Adrenal gland (tissue), 19 donors: ENCODE measurements at places on chromosomes 12 and 14.

GRCh38 chr12:23424685-23425084 lies 524.8 kb downstream of the SOX5 start:
- DNase-seq = no peak

GRCh38 chr14:100363053-100363452 lies 39.9 kb downstream of the SLC25A47 start:
- no peak for DNase-seq

DNA sequence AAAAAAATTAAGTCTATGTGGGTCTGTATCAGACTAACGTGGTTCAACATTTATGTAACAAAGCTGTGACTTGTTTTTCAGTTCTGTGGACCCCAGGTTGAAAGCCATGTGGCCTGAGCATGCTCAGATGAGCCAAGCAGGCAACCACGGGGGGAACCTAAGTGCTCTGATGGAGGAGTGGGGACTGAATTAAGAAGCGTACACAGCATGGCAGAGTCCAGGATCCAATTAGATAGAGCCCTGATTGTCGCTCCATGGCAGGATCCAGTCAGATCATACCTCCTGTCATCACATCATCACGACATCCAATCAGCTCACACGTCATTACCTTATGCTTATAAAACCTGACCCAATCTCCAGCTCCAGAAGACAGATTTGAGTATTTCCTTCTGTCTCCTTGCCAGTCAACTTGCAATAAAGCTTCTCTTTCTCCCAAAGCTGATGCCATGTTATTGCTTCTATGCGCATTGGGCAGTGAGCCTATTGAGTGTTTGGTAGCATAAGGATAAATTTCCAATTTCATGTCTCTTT lies 1013.1 kb upstream of the TMEM132C start:
- DNase-seq = no peak

DNA sequence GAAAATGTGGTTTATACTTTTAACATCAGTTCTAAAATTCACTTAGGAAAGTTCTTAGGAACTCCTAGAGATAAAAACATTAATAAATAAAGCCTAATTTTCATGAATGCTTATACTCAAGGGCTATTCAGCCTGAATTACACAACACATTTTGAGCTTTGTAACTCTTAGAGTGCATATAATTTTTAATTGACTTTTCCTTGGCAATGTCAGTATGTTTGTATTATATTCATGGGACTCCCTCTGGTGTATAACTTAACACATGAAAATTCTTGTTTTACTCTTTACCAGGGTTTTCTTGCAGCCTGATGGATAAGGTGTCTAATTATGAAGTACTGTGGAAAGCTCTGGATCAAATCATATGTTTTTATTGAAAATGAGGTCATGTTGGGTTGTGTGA lies 150.6 kb upstream of the HMGA2 start:
- no peak for DNase-seq

DNA sequence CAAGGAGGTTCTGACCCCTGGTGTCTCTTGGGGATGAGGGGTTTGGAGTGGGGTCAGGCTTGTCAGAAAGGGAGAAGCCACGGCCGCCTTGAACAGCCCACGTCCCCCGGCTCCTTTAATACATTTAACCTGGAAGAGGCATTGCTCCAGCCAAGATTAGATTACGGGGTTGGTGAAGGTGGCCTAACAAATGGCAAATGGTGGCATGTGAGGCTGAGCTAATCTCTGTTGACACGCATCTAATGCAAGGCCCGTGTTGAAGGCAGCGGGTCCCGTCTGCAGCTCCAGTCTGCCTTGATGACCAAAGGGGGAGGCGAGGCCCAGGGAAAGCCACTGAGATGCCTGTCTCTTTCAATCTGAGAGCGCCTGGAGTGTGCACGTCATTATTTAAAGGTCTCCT lies 673.7 kb upstream of the TBX3 start:
- DNase-seq = no peak
